Stimulated activated CD8-positive, alpha-beta memory T cell treated with anti-CD3 and anti-CD28 coated beads, Interleukin-2, amount 100 ng/mL, for 1 hour (primary cell): ENCODE measurements at places on chromosomes 16 and 17.

- DNase-seq: no peak
Measured at GRCh38 chr17:5874486-5874885, 195.7 kb upstream of the WSCD1 start.

DNA sequence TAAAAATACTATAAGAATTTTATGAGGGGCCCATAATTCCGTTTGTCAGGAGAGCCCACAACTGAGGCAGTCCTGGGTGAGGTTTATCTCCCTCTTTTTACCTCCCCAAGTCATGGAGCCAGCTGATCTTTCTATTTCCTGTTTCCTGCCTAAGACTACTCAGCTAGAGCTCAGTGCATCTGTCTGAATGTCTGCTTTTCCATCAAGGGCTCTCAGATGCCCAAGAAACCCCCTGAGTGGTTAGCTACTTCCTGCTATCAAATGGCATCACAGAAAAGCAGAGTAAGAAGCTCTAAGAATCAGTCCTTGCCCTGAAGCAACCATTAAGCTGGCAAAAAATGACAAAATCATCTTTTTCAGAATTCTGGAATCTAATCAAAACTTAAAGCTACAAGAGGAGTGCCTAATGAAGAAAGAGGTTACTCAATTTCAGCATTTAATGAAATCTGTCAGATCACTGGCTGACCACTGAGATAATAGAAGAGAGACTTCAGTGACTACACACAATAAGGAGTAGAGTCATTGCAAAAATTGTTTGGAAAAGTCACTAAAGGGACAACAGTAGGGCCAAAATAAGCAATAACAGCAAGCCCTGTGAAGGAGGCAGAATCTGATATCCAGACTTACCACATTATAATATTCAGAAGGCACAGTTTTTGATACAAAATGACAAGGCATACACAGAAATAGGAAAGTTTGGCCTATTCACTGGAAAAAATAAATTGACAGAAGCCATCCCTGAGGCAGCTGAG, 150.1 kb downstream of the CYB561 start:
- no peak for DNase-seq

DNA sequence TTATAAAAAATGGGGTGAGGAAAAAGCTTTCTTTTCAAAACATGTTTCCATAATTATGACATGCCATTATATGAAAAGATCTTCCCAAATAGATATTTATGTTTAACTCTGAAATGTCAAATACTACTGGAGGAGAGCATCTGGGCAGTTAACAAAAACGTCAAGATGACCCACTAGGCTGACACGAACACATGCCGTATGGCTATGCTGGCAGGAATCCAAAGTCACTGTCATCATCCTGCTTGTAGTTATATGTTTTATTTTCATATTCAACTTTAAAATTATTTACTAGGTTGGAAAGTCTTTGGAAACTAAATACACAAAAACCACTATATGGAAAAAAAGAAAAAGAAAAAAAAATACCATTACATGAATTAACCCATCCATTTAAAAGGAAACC, 27.3 kb downstream of the ANKFY1 start:
- no peak for DNase-seq

GRCh38 chr16:85072076-85072860, 40.0 kb downstream of the CIBAR2 start:
- no peak for DNase-seq

DNA sequence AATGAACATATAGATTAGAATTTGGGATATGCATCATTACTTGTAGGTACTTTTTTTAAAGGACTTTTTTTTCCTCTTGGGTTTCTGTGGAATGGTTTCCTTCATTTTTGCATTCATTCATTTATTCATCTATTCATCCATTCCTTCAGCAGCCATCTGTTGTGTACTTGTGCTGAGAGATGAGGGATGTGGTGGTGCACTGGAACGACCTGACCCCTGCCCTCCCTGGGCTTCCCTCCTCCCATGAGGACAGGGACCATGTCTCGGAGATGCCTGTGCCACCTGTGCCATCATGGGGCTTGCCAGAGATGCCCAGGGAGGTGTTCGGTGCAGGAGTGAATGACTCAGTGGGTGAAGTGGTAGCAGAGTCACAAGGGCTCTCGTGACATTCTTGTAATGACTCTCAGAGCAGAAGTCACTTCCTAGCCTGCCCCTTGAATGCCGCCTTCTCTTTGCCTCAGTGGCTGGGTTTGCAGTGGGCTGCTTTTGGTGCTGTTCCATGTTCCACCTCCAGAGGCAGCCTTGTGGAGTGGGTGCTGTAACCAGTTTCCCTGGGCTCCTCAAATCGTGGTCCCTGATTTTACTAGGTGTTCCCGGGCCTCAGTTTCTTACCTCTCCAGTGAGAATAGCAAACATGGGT, 43.9 kb downstream of the CLEC16A start:
- DNase-seq: no peak

GRCh38 chr17:61724777-61725176, 133.8 kb upstream of the NACA2 start:
- DNase-seq: no peak

DNA sequence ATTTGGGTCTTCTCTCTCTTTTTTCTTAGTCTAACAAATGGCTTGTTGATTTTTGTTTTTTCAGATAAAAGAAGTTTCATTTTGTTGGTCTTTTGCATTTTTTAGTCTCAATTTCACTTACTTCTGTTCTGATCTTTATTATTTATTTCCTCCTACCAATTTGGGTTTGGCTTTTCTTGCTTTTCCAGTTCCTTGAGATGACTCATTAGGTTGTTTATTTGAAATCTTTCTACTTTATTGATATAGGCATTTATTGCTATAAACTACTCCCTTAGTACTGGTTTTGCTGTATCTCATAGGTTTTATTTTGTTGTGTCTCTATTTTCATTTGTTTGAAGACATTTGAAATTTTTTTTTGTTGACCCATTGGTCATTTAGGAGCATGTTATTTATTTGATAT, 152.2 kb upstream of the MPHOSPH6 start:
- no peak for DNase-seq

GRCh38 chr17:42535155-42536047, 640 bp upstream of the NAGLU start:
- no peak for DNase-seq

DNA sequence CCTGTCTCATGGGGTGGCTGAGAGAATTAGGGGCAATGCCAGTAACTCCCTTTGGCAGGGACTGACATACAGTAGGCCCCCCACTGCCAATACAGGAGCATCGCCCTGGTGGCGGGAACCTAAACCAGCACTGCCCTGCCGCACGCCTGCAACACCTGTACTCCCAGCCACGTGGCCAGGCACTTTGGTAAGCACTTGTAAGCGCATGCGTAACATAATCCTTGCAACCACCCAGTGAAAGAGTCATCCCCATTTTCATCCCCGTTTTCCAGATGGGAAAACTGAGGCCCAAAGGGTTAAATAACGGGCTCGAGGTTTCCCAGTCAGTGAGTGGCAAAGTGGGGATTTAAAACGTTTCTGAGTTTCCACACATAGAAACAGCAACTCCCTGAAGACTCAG, 17.5 kb downstream of the SCN4A start:
- no peak for DNase-seq

GRCh38 chr17:36089888-36090836, at the start of gene CCL3:
CCL3 (minus strand) TSS chr17:36090143; CDS start chr17:36090058, 85 bp downstream.
- DNase-seq: no peak

DNA sequence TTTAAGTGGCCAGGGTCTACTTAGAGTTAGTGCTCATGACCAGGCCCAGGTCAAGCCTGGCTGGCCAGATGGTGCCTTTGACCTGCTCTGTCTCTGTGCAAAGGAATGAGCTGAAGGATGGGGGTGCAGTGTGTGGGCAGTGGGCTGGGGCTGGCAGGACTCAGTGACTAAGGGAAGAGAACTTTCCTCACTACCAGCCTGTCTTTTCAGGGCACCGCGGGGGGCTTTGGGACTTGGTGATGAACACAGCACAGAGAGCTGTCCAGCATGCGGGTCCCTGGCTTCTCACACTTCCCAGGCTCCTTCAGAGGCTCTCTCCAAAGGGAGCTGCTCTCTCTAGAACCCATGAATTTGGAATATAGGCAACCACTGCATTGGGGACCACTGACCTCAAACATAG, 43.0 kb upstream of the STH start:
- no peak for DNase-seq

DNA sequence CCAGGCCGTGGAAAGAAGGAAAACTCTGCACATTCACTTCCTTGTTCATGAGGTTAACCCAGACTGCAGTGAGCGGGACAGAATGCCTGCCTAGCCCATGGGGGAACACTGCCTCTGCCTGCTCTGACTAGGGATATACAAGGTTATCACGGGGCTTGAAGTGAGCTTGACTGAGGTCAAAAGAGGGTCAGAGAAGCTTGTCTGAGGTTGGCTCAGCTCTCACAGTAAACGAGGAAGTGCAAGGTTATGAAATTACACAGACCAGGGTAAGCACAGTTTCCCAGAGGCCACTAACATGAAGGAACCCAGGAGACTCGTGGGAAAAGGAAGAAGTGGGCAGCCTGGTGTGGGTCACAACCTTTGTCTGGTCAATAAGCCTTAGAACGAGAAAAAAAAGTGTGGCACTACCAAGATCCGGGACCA, 28.7 kb downstream of the HIC1 start:
- DNase-seq: no peak

DNA sequence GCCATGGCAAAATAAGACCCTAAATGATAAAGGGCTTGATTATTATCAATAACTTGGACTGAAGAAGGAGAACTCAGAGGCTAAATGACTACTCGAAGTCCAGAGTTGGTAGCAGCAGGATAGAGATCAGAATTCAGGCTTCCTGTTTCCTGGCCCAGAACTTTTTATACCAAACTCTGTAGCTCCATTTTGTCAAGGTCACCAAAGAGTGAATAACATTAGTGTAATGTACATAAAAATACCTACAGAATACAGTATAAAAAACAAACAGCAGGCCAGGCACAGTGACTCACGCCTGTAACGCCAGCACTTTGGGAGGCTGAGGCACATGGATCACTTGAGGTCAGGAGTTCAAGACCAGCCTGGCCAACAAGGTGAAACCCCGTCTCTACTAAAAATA, 79.0 kb downstream of the ARHGAP17 start:
- no peak for DNase-seq

- DNase-seq: no peak
Measured at GRCh38 chr16:23434380-23434779, 18.6 kb downstream of the COG7 start.

- DNase-seq: no peak
Measured at GRCh38 chr17:33779234-33779591, 475.9 kb upstream of the CCL2 start.

GRCh38 chr16:50602126-50602525, 53.9 kb downstream of the NKD1 start:
- DNase-seq: no peak
